MG63 (cell line): ENCODE measurements at places on chromosomes 6 and 20. TPM values are rescaled to one million over a fixed set of nuclear protein-coding genes. Genes with fewer than 3 reads are reported as not detected.
A peak's percentile ranks its signal among the peaks of the same experiment; 100 is the strongest.

Gene MDN1
- 10.1 and 16.6 TPM in 2 replicates for total RNA-seq

Gene NKAIN2
- not detected in 2 replicates for total RNA-seq

Gene ANGPT4
- not detected in 2 replicates for total RNA-seq

Gene LTV1
- total RNA-seq = 41.6 and 59.7 TPM in 2 replicates

Gene ECT2L
- total RNA-seq = not detected in 2 replicates

Gene ULBP3
- 2.9 and 15.8 TPM in 2 replicates for total RNA-seq

Gene C20orf141
- total RNA-seq = not detected in 2 replicates

- DNase-seq = no peak
Observed at GRCh38 chr6:159455700-159456274, 237.3 kb downstream of the SOD2 start.

DNA sequence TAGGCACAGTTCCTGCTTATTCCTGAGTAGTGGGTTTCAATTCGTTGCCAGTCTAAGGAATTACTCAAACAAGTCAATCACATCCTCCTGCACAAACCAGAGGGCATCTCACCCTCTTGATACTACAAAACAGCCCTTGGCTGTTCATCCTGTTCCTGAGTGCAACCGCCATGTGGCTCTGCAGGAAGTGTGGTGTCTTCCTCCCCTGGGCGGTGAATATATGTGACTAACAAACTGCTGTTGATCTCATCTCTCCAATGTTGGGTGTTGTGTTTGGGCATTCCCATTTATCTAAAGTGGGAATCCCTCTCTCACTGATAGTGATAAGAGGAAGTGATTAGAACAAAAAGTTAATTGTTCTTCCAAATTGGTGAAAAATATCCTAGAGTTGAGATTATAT lies 163.0 kb downstream of the TBX18 start:
- no peak for DNase-seq

DNA sequence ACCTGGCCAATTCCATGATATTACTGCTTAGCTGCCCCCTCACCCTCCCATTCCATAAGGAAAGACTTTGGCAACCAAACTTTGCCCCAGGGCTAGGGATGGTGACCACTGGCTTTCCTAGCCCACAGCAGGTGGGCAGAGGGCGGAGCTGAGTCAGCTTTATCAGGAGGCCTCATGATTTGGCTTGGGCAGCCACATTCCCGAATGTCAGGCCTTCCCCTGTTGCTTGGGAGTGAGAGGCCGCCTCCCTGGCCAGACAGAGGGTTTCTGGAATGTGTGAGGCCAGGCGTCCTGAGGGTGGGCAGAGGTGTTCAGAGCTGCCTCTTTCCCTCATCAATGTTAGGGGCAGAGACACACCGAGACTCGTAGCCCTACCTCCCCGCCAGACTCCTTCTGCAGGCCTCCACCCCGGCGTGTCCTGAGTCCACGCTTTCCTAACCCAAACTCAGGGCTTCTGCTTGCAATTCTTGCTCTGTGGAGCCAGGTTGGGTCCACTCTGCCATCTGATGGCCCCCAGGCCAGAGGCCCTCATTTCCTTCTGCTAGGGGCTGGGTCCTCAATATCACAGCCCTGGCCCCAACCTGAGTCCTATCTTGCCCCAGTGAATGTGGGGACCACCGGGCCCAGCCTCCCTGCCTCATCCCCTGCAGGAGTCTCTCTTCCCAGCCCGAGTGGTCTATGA lies 19.3 kb downstream of the UQCC2 start:
- peak; percentile 62 for DNase-seq

GRCh38 chr20:62961310-62961783 lies 8.8 kb downstream of the SLC17A9 start:
- DNase-seq = no peak

- no peak for DNase-seq
Observed at GRCh38 chr6:151118461-151119123, 121.2 kb upstream of the AKAP12 start.

DNA sequence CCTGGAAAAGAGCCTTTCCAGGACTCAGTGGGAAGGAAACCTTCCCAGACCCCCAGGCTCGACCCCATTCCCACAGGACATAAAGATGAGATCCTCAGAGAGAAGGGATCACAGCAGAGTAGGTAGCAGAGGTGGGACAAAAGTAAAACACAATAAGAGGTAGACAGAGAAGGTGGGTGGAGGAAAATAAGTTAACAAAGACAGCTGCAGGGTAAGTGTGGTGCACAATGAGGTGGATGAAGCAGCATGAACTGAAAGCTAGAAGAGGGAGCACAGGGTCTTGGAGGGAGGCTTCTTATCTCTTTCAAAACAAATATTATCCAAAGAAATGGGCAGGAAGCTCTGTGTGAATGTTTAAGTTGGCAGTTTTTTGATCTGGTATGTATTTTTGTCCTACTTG lies 14.0 kb upstream of the MAP7 start:
- DNase-seq = no peak

- no peak for DNase-seq
Observed at GRCh38 chr6:63923139-63923739, 287.6 kb downstream of the PHF3 start.

GRCh38 chr6:74579047-74579446 lies 626.8 kb downstream of the COL12A1 start:
- no peak for DNase-seq

DNA sequence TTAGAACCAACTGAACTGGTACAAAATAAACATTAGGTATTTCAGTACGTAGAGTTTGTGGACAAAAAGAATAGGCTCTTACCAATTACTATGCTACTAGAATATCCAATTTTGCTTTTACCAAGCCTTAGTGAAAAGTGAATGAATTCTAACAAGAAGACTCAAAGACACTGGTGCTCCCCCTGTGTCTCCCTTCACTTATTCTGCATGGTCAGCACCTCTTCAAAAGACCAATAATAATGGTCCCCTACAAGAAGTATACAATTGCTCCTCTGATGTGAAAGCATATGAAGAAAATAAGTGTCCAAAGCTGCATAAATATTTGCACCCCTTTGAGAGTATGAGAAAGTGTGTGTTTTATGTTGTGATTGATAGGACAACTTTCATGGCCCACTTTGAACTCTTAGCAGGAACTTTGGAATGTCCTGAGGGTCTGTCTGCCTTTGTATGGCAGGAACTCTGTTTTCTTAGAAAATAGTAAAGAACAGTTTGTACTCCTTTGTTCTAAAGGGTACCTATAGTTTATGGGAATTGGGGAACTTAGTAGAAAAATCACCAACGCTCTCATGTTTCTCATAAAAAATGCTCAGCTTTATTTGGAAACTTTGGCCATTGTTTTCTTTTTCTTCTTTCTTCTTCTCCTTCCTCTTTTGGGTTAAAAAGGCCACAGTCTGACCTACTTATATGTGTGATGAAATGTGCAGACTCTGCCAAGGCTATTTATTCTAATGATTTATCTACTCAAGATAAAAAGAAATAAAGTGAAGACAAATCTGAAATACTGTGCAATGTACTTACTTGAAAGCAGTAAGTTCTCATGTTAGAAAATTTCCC lies 352.4 kb downstream of the LAMA2 start:
- no peak for DNase-seq

DNA sequence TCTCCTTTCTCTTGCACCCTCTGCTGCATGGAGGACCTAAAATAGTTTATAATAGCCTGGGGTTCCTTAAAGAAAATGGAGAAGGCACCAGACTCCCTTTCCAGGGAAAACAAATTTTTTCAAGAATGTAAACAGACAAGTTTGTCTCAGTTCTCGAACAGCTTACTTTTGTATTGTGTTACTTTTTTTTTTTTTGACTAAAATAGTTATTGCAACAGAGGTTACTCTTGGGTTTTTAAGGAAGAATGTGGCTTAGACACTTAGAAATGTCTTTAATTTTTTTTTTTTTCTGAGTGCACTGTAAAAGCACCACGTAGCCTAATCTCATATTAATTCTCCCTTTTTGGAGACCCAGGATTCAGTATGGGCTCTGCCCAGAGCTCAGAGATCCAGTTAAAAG lies 148.7 kb upstream of the CARMIL1 start:
- no peak for DNase-seq

- DNase-seq = no peak
Observed at GRCh38 chr20:46089167-46089416, 670 bp downstream of the NCOA5 start.

GRCh38 chr6:155962276-155962675 lies 506.6 kb upstream of the NOX3 start:
- no peak for DNase-seq

GRCh38 chr6:53524455-53524815 lies 20.5 kb downstream of the GCLC start:
- DNase-seq = no peak

DNA sequence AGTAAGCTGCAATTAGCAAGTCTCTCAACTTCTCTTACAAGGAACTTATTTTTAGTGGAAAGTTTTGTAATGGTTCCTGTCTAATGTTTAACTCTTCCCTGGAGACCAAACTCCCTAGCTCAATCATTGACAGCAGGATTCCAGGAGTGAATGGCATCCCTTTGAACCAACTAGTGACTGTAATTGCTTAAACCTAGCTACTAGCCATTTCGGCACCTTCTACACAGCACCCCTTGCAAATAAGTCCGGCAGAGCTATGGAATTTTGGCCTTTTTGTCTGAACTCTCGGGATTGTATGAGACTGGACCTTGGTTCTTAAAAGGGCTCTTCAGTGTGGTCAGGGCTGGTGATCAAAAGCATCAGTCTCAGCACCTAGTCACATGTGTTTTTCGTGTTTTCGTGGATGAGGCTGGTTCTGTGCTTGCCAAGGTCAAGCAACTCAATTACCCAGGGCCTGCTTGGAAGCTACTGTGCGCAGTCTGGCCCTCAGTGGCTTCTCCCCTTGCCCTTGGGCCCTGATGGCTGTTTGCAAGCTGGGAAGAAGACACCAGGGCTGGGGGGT lies 135.3 kb upstream of the NEDD9 start:
- no peak for DNase-seq

DNA sequence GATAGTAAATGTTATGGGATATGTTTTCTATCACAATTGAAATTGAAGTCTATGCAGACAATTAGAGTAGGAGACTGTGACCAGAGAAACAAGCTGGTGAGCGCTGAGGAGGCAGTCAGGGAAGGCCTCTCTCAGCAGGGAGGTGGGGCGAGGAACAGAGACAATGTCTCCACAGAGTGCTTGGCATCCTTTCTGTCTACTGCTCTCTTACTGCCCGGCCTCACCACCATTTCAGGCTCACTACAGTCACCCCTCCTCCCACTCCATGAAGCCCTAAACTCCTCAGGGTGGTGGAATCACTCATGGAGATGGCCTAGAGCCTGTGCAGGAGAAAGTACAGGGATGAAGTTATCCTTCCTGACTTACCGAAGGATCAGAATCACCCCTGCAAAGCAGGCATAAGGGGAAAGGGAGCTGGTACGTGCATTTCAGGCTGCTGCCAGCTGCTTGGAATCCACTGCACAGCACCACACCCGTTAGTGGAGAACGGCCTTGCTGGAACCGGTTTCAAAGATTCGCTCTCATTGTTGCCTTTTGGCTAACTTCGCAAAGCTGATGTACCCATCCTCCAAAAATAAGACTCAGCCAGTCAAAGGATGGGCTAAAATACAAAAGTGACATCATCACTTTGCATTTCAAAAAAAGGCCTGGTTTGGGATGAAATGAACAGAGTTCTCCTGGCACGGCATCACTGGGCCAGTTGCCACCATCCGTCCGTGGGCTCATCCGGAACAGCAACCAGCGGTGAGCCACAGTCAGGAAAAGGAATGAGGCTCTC lies 67.3 kb downstream of the SLC22A23 start:
- DNase-seq = peak; percentile 88
